Stimulated activated CD4-positive, alpha-beta T cell treated with anti-CD3 and anti-CD28 coated beads, Interleukin-1b, Interleukin-23, amount 100 ng/mL, for 1 hour (primary cell): ENCODE measurements at places on chromosomes 2 and 18.

DNA sequence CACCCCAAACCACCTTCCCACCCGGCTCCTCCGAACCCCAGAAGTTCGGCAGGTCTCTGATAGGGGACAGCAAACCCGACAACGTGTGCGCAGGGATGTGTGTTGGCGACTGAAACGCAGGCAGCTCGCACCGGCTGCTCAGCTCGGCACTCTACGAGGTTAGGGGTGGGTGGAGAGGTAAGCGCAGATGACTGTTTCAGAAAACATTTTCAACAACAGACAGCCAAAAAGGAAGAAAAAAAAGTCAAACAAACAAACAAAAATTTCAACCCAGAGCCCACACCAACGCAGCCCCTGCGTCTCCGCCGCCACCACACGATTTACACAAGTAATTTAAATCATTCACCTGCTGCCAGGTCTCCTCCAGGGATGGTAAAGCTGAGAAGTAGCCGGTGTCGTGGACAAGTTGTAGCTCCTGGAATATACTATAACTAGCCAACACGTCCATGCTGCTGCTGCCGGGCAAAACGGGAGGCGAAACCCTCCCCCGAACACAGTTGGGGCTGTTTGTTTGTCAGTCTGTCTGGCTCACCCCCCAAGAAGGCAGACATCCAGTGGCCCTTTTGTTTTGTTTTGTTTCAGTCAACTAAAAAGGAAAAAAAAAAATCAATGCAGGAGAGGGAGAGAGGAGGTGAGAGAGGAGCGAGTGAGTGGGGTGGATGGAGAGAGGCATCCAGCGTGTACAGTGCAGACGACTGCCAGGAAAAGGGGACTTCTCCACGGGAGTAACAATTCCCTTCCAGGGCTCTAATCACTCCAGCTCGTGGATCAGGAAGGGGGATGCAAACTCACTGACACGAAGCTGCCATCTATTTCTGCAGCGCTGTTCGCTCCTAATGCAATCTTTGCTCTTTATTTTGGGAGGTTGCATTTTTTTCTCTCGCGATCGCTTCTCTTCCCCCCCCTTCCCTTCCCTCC lies at the start of gene KLF7:
Gene KLF7, minus strand, starts transcription at position 828 of the 918 bp plus-strand sequence. Its CDS starts 380 bp downstream, at position 448.
- no peak for DNase-seq

DNA sequence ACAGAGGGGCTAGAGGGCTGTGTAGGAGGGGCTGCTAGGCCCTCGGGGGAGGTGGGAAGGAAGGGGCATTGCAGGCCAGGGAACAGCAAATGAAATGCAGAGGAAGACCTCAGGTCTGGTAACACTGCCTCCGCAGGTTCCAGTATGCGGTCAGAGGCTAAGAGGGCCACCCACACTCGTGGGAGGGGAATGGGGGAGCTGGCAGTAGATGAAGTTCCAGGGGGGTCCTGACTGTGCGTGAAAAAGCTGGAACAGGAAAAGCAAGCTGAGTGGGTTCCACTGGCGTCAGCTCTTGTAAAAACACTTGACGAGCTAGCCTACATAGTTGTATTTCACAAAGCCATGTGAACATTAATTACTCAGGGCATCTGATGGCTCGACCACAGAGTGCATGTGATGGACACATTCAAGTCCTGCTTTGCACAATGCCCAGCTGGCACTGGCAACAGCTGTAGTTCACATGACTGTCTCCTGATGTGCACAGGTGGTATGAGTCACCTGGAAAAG lies 29.0 kb upstream of the PTPN4 start:
- DNase-seq, result no peak

DNA sequence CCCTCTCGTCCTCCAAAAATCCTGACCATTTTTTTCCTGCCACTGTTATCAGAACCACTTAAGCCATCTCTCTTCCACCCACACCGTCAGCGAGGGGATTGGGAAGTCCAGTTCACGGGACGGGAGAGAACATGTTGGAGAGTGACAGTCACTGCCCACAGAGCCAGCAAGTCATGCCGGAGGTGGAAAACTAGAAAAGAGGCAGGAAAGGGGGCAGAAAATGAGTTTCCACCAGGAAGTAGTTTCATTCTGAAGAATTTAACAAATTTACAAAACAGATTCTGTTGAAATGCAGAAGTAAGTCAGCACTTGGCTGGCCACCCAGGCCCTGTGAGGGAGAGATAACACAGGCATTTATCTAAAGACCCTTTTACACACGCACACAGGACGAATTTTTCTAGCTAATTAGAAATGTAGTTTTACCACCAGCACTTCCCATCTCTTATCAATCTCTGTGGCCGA lies 431.3 kb downstream of the TSN start:
- DNase-seq, result no peak

GRCh38 chr2:104562537-104562936 lies 291.4 kb upstream of the POU3F3 start:
- DNase-seq, result no peak

GRCh38 chr2:57890464-57890863 lies 156.1 kb upstream of the VRK2 start:
- no peak for DNase-seq

- DNase-seq, result no peak
These were observed 71.3 kb downstream of the KANSL1L start for GRCh38 chr2:210099940-210100339.

GRCh38 chr2:67760995-67761394 lies 301.8 kb downstream of the C1D start:
- DNase-seq, result no peak

GRCh38 chr2:18558458-18558857 lies 2.0 kb downstream of the RDH14 start:
- no peak for DNase-seq

DNA sequence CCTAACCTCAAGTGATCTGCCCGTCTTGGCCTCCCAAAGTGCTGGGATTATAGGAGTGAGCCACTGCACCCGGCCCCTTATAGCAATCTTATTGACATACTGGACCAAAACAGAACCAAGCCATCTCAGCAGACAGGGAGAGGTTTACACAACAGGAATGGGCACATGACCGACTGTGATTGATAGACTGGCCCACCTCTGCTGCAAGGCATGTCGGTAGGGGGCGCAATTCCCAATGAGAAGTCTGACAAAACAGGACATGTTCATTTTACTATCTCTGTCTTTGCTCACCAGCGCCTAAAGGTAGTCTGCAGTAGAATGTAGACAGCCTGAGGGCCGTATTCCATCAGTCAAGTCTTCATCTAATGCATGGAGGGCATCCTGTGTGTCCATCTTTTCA lies 2.0 kb downstream of the LYPD6B start:
- no peak for DNase-seq

DNA sequence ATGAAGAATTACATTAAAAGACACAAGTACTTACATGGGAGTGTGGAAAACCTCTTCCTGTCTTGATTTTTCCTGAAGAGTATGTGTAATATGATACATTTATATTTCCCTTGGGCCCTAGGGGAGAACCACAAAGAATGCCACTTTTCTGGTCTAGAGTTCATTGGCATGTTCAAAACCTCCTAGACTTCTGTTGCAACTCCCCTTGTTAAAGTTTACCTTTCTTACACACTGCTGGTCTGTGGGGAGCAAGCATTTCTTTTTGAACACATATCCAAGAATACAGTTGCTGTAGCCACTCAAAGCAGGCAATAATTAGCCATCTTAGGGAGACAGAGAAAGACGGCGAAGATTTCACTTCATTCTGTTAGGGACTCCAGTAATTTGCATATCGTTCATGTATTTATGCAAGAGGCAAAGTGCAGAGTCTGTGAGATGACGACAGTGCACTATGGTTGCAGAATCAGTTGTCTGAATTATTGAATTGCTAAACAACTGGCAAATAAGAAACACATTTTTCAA lies 103.5 kb downstream of the NOL4 start:
- no peak for DNase-seq

DNA sequence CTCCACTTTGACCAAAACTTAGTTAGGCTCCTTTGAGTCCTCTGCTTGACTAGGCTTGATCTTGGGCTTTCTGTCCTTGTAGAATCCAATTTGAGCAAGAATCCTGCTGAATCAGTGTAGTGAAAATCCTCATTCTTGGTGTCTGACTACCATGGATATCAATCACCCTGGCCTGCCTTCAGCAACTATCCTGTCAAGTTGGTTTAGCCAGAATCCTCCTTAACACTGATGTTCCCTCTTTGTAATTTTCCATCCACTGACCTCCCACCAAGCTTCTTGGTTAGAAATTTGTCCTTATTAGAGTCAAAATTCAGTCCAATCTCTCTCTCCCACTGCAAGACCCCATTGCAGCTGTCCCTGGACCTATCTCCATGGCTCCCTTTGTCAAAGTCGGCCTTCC lies 494 bp upstream of the RBM45 start:
- DNase-seq, result no peak

DNA sequence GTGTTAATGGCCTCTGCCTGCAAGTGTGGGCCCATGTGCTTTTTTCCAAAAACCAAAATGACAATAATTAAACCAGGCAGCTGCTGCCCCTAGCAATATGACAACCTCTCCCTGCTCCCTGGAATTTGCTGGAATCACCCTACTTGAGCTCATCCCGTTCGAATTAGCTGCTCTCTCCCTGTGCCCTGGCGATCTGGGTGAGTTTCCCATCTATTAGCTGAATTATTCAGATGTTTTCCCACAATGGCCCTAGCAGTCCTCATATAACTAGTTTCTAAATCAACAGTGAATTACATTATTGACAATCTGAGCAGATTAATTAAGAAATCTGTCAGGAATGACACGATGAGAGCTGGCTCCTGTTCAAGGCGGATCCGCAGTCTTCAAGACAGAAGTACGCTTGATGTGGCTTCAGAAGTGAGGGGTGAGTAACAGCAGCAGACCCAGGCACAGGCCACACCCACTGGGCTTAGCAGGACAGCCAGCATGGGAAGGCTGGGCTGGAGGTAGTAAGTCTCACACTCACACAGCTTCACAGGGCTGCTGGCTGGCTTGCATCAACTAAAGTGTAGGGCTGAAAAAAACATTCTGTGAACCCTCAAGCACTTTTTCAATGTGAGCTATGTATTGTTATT lies 366.2 kb upstream of the ID2 start:
- no peak for DNase-seq

- no peak for DNase-seq
These were observed 60.7 kb upstream of the ITGA4 start for GRCh38 chr2:181396256-181397123.

GRCh38 chr2:109648041-109648527 lies 33.9 kb downstream of the SOWAHC start:
- DNase-seq, result no peak

- DNase-seq, result no peak
These were observed 140.4 kb upstream of the VRK2 start for GRCh38 chr2:57906152-57906732.

DNA sequence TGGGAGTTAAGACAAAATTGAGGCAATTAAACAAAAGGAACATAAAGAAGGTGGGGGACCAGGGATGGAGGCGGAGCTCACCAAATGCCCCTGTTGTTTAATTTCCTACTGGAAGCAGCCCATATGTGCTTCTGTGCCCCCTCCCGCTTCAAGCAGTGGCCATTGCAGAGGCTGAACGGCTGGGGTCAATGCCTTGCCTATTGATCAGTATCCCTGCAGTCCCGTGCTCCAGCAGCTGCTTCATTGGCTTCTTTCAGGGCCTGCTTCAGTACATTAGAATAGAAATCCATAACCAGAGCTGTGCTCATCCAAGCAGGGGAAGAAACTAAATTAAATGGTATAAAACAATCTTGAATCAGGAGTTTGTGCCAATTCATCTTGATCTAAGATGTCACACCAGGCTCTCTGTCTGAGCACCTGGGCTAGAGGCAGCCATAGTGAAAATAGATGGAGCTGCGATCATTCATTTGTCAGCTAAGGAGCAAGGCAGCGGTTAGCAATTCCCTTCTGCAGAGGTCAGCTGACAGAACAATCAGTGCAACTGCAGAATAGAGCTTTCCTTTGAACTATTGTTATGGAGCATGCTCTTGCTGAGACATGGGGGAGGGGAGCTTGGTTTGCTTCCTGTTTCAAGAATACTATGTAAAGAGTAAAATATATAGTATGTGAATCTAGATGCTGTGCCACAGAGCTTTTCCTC lies 222.4 kb downstream of the WDR7 start:
- no peak for DNase-seq

DNA sequence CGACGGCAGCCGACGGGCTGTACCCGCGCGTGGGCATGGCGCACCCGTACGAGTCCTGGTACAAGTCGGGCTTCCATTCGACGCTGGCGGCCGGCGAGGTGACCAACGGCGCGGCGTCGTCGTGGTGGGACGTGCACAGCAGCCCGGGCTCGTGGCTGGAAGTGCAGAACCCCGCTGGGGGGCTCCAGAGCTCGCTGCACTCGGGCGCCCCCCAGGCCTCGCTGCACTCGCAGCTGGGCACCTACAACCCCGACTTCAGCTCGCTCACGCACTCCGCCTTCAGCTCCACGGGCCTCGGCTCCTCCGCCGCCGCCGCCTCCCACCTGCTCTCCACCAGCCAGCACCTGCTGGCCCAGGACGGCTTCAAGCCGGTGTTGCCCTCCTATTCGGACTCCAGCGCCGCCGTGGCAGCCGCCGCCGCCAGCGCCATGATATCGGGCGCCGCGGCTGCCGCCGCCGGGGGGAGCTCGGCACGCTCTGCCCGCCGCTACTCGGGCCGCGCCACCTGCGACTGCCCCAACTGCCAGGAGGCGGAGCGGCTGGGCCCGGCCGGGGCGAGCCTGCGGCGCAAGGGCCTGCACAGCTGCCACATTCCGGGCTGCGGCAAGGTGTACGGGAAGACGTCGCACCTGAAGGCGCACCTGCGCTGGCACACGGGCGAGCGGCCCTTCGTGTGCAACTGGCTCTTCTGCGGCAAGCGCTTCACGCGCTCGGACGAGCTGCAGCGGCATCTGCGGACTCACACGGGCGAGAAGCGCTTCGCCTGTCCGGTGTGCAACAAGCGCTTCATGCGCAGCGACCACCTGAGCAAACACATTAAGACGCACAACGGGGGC lies 2.0 kb downstream of the SP9 start:
- DNase-seq, result no peak

DNA sequence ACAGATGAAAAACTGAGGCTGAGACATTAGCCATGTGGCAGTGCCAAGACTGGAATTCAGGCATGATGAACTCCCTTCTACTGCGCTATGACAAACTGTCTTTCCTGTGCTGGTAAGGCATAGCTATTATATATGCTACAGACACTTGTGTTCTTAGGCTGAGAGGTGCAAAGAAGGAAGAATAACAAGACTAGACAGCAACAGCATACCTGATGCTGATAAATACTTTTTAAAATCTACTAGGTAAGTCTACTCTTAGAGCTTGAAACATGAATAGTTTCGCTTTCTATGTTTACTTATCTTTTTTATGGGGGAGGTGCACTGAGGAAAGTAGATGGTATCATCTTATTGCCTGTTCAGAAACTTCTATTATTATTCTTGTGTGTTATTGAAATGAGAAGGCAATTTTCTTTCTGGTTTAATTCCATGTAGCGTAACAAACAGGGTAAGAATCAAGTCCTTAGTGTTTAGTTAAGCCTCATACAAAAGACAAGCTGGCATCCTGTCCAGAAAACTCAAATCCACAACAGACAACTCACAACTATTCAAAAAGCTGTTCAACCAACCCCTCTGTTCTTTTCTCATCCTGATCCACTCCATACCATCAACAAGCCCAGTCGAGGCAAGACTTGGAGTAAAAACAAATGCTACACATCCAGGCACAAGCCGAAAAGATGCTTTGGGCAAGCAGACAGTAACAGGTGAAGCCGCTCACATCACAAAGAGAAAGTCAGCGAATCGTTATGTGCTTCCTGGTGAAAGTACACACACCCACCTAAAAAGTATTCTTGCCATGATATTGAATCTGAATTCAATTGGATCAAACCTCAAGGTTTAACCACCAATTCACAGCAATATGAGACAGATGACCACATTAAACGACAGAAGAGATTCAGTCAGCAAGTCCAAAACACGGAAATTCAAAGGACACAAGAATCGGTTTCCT lies 1.5 kb downstream of the TTC32 start:
- no peak for DNase-seq

GRCh38 chr18:24027156-24027827 lies 12.7 kb downstream of the TTC39C start:
- DNase-seq, result no peak
